ENCODE measurements at places on chromosomes 7 and 10.

- DNase-seq: no peak
Observed at GRCh38 chr7:38775506-38776175, 133.3 kb downstream of the VPS41 start.

DNA sequence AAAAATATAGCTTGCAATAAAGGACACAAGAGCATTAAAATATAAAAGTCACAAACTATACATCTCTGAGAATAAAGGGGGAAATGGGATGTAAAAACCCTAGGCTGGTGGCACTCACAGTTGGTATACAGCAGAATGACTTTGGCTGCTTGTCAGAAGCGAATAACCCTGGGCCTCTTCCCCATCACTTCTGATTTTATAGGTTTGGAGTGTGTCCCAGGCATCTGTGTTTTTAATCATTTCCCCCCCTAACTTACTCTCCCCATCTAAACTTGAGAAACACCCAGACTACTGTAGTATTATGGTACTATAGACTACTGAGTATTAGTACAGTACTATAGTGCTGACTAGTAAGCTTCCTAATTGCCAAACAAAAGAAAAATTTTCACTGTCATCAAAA is 1.8 kb upstream of the RPA3 start:
- DNase-seq: no peak

- DNase-seq: no peak
Observed at GRCh38 chr10:101835362-101835761, 8.2 kb downstream of the KCNIP2 start.

DNA sequence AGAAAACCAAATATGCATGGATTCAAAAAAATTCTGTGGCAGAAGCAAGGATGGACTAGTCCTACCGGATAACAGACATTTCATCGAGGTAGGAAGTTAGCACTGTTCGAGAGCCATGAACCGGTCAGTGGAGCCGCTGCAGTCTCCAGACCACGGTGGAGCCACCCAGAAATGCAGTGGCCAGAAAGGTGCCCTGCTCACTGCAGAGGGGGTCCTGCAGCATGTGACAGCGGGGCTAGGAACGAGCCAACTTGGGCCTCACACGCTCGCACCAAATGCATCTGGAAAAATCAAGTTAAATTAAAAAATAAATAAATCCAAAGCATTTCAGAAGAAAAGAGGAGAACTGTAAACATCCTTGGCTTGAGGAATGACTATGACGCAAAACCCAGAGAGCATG is 13.1 kb upstream of the CFAP46 start:
- DNase-seq: no peak

DNA sequence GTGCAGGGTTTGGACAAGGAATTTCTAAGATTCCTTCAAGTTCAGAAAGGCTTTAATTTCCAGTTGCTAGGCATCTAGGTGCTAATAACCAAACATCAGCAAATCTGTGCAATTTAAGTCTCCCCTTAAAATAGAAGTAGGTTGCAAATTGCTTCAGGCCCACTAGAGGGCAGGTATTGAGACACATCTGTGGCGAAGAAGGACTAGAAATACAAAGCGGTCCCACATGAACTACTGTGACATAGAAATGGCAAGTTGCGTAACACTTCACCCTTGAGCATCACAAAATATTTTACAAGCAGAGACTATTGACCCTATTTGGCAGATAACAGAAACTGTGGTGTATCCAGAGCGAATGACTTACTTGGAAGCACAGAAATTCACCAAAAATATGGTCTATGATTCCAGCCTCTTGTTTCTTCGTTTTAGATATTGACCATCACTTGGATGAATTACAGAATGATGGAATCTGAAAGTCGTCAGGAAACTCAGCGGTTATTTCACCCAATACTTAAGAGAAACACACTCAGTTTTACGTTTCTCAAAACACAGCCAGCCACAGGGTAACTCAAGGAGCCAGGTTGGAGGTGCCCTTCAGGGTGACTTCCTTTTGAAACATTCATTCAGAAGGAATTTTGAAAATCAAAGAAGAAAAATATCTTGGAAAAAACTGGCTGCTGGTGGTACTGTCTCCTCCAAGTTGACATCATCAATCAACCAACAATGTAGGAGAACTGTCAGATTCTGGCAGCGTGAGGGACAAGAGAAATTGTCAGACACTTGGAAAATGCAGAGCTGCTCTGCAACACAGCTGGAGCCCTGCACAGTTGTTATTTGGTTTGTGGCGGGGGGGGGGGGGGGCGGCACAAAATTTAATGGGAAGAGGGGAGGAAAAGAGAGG is 256.3 kb upstream of the MINDY3 start:
- DNase-seq: no peak

- DNase-seq: no peak
Observed at GRCh38 chr10:49161411-49161997, 26.7 kb downstream of the TMEM273 start.

GRCh38 chr7:2757361-2757903 is 69.4 kb downstream of the AMZ1 start:
- no peak for DNase-seq

GRCh38 chr10:57849691-57850357 is 417.9 kb downstream of the IPMK start:
- no peak for DNase-seq

DNA sequence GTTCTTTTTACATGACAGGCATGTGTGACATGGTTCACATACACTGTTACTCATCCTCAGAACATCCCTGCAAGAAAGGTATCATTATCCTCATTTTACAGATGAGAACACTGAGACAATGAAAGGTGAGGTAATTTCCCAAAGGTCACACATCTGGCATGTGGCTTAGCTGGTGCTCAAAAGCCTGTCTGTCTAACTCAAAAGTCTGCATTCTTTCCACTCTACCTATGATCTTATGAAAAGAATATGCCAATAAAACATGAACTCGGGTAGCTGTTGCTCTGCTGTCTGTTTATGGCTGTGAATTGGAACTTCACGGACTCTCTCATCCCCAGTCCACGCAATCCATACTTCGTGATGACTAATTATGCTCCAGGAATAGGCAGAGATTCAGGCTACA is 79.0 kb upstream of the ODAD2 start:
- DNase-seq: no peak

DNA sequence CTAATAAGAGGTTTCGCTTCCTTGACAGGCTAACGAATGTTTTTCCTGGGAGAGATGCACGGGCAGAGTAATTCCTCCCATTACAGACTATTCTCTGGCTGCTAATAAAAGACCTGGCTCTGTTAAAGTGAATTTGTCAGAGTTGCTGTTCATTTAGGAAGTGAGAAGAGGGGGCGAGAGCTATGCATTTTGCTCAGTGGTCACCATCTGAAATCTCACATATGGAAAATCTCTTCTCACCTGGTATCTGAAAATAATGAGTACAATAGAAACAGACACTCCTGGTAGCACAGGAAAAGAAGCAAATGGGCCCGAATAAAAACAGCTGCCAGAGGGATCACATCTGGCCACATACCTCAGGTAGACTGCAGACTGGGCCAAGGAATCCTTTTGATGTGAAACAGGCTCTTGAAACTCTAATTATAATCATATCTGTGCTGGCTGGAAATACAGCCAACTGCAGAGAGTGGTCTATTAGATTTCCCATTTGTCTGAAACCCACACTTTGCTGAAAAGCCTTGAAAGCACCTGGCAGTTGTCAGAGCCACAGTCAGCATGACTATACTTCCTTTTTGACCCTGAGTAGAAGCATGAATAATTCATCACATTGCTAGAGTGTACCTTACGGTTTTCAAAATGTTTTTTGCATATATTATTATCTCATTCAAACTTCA is 33.6 kb downstream of the AOAH start:
- no peak for DNase-seq

DNA sequence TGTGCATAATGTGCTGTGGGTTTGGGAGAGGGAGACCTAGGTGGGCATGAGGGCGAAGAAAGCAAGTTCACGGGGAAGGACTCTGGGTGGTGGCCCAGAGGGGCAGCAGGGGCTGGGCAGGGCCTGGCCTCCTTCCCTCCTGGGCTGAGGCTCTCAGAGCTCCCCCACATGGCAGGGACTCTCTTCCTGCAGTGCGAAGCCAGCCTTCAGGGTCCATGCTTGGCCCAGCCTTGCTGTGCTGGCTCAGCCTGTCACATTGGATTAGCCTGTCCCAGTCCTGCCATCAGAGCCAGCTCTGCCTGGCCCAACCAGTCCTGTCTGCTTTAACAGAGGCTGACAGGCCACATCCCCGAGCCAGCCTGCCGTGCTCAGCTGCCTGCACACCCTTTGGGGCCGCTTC is 20.4 kb upstream of the ZNF488 start:
- no peak for DNase-seq

DNA sequence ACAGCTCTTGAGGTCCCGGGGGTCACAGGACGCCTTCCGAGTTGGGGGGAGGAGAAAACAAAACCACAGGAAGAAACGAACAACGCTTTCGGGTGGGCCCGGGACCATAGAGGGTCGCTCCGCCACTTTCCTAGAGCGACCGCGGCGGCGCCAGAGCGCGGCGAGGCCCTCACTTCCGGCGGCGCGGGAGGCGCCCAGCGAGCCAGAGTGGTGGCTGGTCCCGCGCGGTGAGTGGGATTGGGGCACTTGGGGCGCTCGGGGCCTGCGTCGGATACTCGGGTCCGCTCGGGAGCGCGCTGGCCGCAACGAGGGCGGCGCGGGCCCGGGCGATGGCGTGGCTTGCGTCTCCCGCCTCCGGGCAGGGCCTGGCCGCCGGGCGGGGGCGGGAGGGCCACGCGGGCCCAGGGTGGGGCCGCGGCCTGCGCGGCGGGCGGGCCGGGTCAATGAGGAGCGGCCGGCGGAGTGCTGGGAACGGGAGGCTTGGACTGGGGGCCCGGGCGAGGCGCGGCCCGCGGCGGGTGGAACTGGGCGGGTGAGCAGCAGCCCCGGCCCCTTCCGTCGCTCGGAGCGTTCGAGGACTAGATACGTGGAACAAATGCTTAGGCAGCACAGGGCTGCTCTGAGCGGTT is at the start of gene ZNF22:
TSS of gene ZNF22 (plus strand) at position 172 of the 629 bp plus-strand sequence. CDS start 2,446 bp downstream, outside the sequence.
- peak; percentile 36 for DNase-seq

GRCh38 chr10:28922861-28923260 is 245.5 kb downstream of the BAMBI start:
- DNase-seq: no peak

DNA sequence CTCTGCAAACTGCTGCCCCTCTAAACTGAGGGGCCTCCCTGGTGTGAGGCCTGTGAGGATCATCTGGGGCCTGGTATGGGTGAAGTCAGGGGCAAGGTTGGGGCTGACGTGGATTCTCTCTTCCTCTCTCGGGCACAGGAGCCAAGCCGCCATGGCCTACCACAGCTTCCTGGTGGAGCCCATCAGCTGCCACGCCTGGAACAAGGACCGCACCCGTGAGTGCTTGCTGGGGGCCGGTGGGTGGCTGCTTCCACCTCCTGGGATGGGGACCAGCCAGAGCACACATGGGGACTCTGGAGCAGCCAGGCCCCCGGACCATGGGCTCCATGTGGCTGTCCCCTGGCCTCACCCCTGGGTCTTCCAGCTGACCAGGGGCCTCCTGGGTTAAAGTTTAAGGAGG is 11.0 kb downstream of the ARPC1B start:
- no peak for DNase-seq

DNA sequence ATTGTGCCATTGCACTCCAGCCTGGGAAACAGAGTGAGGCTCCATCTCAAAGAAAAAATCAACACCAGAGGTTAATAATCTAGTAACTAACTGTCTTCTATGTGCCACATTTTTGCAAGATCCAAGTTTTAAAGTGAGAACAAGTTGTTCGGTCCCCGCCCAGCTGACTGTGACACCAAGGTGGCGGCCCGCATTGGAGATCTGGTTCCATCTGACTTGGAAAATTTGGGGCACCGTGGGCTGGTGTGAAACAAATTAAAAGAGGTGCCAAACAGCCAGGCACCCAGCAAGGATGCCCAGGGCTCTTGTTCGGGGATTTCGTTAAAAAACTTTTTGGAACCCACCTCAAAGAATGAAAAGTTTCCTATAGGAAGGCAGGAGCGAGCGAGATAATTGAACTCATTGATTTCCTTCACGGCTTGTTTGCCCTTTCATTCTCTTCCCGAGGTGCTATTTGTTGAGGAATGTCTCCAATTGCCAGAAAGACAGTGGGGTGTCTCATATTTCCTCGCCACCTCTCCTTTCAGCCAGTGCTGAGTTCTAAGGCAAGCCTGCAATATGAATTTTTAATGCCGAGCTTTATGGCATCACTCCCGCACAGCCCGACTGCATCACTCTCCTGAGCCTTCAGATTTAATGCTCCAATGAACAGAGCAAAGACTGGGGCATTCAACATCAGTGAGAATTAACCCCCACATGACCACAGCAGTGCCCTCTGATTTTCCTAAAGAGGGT is 156.9 kb upstream of the SH2B2 start:
- DNase-seq: no peak

DNA sequence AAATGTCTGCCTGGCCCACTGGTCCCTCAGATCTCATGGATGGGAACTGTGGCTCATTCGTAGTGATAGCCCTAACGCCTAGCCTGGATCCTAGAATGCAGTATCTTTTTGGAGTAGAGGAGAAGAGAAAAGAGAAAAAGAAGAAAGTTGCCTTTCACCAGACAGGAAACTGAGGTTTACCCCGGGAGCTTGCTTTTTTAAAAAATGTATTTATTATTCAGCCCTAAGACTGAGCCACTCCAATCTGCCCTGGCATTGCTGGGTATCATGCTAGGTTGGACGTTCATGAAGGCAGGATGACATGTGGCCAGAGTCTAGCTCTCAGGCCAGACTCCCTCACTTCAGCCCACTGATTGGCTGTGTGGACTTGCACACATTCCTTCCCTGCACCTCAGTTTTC is 21.5 kb upstream of the C10orf105 start:
- DNase-seq: no peak

DNA sequence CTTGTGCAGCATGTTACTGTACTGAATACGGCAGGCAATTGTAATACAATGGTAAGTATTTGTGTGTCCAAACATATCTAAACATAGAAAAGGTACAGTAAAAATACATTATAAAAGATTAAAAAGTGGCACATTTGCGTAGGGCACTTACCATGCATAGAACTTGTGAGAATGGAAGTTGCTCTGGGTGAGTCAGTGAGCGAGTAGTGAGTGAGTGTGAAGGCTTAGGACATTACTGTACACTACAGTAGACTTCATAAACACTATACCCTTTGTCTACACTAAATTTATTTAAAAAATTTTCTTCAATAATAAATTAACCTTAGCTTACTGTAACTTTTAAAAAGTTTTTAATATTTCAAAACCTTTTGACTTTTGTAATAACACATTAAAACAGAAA is 37.5 kb downstream of the BPGM start:
- no peak for DNase-seq

- DNase-seq: no peak
Observed at GRCh38 chr10:11397980-11398580, 213.4 kb downstream of the USP6NL start.

DNA sequence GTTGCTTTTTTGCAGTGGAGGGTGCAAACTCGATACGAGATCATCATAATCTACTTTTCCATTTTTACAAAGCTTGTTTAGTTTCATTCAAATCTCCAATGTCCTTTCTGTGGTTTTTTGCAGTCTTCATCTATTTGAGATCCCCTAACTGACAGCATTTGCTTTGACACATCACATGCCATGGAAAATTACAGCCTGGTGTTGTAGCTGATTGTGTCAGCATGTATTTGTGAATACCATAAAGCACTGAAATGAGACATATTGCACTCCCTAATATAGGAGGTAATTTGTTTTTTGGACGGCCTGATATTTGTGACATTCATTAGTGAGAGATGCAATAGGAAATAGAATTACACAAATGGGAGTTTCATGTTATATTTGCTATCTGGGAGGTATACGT is 620.8 kb downstream of the KCNMA1 start:
- no peak for DNase-seq

All from T-helper 9 cell (primary cell).